ENCODE measurements at places on chromosomes 1 and 21. TPM values are rescaled to one million over a fixed set of nuclear protein-coding genes. Genes with fewer than 3 reads are reported as not detected.

FCER1G gene
- 158 TPM for total RNA-seq

NEK2 gene
- total RNA-seq: 0.35 TPM

KRTAP11-1 gene
- total RNA-seq: not detected

TCP10L gene
- total RNA-seq: 0.78 TPM

PADI3 gene
- not detected for total RNA-seq

KRTAP21-2 gene
- total RNA-seq: not detected

ILDR2 gene
- total RNA-seq: 0.98 TPM

NES gene
- total RNA-seq: 54.7 TPM

PRELP gene
- total RNA-seq: 91.8 TPM

SPEN gene
- 53.1 TPM for total RNA-seq

DNA sequence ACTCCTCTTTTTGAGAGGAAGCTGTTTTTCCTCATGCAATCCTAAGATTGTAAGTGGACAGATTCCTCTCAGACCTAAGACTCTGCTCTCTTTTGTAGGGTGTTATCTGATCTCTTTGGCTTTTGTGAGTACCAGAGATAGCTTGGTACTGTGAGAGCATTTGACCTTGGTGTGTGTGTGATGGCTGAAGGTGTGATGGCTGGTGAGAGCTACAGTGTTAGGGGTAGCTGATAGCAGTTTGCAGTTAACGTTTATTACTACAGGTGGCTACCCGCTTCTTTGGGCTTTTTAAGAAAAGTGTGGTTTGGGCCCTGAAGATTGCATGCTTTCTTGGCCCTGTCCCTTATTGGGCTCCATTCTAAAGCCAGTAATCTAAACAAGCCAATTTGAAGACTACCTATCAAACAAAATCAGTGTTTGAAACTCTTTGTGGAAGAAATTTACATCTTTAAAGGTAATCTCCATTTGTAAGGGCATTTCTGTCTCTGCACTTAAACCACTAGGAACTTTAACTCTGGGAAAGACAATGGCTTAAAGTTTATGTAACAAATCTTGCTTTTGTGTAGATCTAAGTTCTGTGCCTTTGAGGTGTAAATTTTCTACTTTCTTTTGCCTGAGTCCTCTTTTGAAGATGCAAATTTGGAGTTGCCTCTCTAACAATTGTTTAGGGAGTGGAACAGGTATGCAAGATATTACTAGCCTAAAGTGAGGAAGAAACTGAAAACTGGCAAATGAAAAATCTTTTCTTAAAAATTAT is 85.3 kb upstream of the SERBP1 start:
- no peaks in the 10 kb centered on the region for H3K4me1 ChIP-seq
- no peak overlapping the region for H3K4me3 ChIP-seq
- no peak for DNase-seq

- DNase-seq: peak; percentile 88
- H3K36me3 ChIP-seq: no peaks in the 10 kb centered on the region
- peak overlapping the region; percentile 58 for H3K4me3 ChIP-seq
- peaks cover 24% of the 10 kb centered on the region for H3K4me1 ChIP-seq
These were observed 826 bp downstream of the LAPTM5 start for GRCh38 chr1:30756545-30757351.

DNA sequence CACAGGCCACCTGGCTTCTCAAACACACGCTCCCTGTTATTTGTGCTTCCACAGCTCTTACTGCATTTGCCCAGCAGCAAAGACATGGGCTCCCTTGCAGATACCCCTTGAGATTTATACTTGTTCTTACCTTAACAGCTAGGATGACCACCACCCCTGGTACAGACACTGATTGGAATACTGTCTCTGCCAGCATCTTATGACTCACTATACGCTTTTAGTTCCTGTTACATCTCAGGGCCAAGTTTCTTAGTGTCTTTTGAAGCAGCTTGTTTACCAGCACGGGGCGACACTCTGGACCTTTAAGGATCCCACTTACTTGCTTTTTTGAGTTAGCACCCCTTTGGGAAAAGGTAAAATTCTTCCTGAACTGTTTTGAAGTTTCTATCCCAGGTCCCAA is 874.8 kb downstream of the KCNT2 start:
- H3K36me3 ChIP-seq: no peaks in the 10 kb centered on the region
- H3K4me1 ChIP-seq: no peaks in the 10 kb centered on the region
- H3K4me3 ChIP-seq: no peak overlapping the region
- H3K27ac ChIP-seq: no peak overlapping the region

DNA sequence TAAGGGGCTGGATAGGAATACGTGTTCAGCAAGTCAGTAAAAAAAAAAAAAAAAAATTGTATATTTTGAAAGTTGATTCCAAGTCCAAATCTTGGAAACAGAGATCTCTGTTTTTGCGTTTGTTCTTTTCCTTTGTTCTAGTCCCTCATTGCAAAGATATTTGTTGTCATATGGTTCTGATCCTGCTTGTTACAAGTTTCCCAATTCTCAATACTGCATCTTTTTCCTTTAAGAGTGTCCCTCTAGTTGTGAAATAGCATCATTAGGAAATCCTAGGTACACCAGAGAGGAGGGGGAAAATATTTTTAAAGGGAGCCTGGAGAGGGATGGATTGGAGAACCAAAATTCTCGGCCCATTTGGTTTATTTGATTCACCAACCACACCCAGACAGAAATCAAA is 152.2 kb upstream of the C1orf105 start:
- no peak overlapping the region for H3K4me3 ChIP-seq
- no peak for DNase-seq
- peak overlapping the region; percentile 8 for H3K27ac ChIP-seq
- H3K27me3 ChIP-seq: no peaks in the 10 kb centered on the region
- H3K36me3 ChIP-seq: no peaks in the 10 kb centered on the region
- peaks cover 7% of the 10 kb centered on the region for H3K4me1 ChIP-seq

GRCh38 chr1:234310460-234310817 is 62.8 kb upstream of the COA6 start:
- no peaks in the 10 kb centered on the region for H3K36me3 ChIP-seq
- no peak overlapping the region for H3K4me3 ChIP-seq
- peaks cover 4% of the 10 kb centered on the region for H3K4me1 ChIP-seq
- H3K27me3 ChIP-seq: no peaks in the 10 kb centered on the region
- DNase-seq: no peak

DNA sequence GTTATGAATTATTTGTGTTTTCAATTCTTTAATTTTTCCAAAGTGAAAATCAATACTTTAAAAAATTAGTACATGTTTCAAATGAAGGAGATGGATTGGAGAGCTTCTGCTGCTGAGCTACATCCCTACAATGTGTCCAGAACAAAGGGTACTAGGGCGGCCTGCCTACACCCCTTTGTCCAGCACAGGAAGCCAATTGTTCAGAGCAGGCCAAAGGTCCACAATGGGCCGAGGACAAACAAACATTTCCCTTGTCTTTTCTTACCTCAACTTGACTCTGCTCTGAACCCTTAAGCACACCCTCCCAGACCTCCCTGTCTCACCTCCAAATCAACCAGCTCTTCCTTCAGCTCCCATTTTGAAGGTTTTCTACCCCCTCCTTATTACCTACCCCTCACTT is 39.4 kb upstream of the CAMK1G start:
- H3K27ac ChIP-seq: no peak overlapping the region
- no peaks in the 10 kb centered on the region for H3K36me3 ChIP-seq
- DNase-seq: no peak
- no peaks in the 10 kb centered on the region for H3K4me1 ChIP-seq
- H3K4me3 ChIP-seq: no peak overlapping the region
- no peaks in the 10 kb centered on the region for H3K27me3 ChIP-seq

DNA sequence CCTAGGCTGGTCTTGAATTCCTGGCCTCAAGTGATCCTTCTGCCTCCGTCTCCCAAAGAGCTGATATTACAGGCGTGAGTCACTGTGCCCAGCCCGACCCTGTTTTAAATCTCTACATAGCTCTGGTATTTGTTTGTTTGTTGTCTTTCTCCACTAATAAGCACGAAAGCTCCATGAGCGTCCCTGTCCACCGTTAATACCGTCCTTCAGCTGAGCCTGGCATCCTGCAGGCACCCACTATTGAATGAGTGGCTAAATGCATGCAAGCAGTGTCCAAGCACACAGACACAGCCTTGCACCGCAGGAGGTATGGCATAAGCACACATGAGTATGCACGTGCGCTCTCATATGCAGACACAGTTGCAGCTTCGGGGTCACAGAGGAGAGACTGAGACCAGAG is 4.5 kb upstream of the COL16A1 start:
- DNase-seq: no peak
- H3K4me3 ChIP-seq: no peak overlapping the region
- H3K27me3 ChIP-seq: peaks cover 11% of the 10 kb centered on the region
- H3K4me1 ChIP-seq: peaks cover 36% of the 10 kb centered on the region
- H3K36me3 ChIP-seq: no peaks in the 10 kb centered on the region
- H3K27ac ChIP-seq: no peak overlapping the region

GRCh38 chr1:42931911-42932422 is 26.7 kb downstream of the SLC2A1 start:
- H3K27ac ChIP-seq: peak overlapping the region; percentile 81
- H3K4me1 ChIP-seq: peaks cover 38% of the 10 kb centered on the region
- peaks cover 9% of the 10 kb centered on the region for H3K36me3 ChIP-seq
- peak; percentile 92 for DNase-seq

- no peaks in the 10 kb centered on the region for H3K36me3 ChIP-seq
- no peaks in the 10 kb centered on the region for H3K4me1 ChIP-seq
- no peak for DNase-seq
These were observed 184.5 kb downstream of the KAZN start for GRCh38 chr1:14782741-14783591.

- H3K4me3 ChIP-seq: no peak overlapping the region
- no peak overlapping the region for H3K27ac ChIP-seq
- H3K27me3 ChIP-seq: peaks cover 34% of the 10 kb centered on the region
- no peak for DNase-seq
These were observed 12.1 kb upstream of the FAM43B start for GRCh38 chr1:20540281-20540680.

DNA sequence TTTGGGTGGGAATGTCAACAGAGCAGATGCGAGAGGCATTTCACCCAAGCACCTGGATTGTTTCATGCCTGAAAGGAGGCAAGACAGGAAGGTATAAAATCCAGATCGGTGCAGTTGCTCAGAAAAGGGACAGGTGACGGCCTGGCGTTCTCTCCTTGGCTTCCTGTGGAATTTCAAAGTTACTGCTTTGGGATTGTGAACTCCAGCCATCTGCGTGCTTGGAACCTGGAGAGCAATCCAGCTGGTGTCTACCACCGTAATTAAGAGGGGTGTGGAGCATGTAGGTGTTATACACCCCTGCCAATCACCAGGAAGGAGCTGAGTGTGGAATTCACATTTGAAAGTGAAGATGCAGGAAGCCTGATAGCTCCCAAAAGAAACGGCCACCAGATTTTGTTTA is 286.1 kb downstream of the KIF26B start:
- no peak for DNase-seq
- H3K4me3 ChIP-seq: no peak overlapping the region
- no peaks in the 10 kb centered on the region for H3K27me3 ChIP-seq
- no peaks in the 10 kb centered on the region for H3K36me3 ChIP-seq
- H3K27ac ChIP-seq: no peak overlapping the region
- H3K4me1 ChIP-seq: no peaks in the 10 kb centered on the region

DNA sequence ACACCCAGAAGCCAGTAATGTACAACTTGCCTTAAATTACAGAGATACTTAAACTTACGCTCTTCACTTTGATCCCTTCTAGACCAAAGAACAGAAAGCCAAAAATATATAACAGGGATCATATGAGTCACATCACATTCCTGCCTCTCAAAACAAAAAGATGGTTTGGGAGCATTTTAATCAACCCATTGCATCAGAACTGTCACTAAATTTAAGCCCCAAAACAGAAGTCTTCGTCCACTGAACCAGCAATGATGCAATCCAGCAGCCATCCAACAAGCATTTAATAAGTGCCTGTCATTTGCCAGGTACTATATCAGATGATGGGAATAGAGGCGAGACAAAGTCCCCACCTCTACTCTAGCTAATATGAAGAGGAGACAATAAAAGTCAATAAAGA is 42.7 kb upstream of the GLIS1 start:
- H3K36me3 ChIP-seq: peaks cover 10% of the 10 kb centered on the region
- H3K27me3 ChIP-seq: no peaks in the 10 kb centered on the region
- H3K4me3 ChIP-seq: no peak overlapping the region
- no peak overlapping the region for H3K27ac ChIP-seq
- H3K4me1 ChIP-seq: no peaks in the 10 kb centered on the region
- DNase-seq: no peak

DNA sequence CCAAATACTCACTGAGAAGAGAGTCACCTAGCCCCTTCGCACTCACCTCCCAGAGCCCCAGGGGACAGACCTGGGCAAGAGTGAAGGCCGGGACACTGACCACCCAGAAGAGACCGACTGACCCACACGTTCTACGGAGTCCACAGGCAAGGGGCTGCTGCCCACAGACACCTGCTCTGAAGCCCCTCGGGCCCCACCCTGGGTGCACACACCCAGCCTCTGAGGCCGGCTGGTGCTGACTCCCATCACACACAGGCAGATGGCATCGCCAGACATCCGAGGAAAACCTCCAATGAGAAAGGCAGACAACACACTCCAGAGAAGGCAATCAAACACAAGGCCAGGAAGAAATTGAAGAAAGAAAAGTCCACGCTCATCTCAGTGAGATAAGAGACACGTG is 22.1 kb downstream of the WDR4 start:
- H3K27ac ChIP-seq: no peak overlapping the region
- H3K27me3 ChIP-seq: no peaks in the 10 kb centered on the region

DNA sequence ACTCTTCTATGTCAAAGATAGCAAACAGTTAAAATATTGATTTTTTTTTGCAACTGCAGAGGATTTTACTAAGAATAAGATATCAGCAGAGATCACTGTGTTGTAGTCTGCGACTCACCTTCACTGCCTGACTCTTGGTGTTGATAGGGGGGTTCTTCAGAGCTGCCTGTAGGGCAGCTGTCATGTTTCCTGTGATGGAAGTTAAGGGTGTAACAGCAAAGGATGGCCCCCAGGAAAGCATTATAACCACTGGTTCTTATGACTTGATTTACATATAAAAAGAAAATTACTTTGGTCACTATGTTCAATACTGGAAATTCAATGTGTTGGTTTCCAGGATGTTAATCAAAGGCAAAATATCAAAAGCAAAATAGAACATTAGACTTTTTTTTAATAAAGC is 2.6 kb downstream of the ARPC5 start:
- no peak for DNase-seq
- no peaks in the 10 kb centered on the region for H3K27me3 ChIP-seq
- H3K4me1 ChIP-seq: peaks cover 54% of the 10 kb centered on the region

DNA sequence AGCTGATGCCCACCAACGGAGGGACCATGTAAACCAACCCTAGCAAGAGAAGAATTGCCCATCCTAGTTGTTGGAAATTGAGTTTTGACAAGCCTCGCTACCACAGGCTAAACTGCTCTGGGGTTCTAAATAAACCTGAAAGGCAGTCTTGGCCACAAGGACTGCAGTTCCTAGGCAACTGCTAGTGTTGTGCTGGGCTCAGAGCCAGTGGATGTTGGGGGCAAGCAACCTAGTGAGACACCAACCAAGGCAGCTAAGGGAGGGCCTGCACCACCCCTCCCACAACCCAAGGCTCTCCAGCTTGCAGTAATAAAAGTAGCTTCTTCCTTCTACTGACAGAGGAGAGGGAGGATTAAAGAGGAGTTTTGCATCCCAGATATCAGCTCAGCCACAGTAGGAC is 102.4 kb upstream of the PKN2 start:
- H3K36me3 ChIP-seq: no peaks in the 10 kb centered on the region
- no peak for DNase-seq
- H3K4me3 ChIP-seq: no peak overlapping the region
- H3K27ac ChIP-seq: no peak overlapping the region
- H3K27me3 ChIP-seq: no peaks in the 10 kb centered on the region
